Small intestine (tissue), 16 donors: ENCODE measurements at places on chromosomes 13 and 19.

- DNase-seq = no peak
Observed at GRCh38 chr19:2764945-2765344, 18.1 kb downstream of the SGTA start.

DNA sequence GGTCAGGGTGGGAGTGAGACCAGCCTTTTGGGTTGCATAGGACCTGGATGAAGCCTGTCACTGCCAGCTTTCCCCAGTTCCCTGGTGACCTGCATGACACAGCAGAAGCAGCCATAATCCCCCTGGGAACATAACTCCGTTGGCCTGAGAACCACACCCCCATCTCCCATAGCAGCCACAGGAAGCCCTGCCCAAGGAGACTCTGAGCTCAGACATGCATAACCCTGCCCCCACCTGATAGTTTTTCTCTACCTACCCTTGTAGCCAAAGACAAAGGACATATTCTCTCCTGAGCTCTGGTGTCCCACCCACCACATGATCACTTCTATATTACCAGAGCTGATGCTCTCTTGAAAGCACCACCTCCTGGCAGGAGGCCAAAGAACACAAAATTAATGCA is 413.5 kb upstream of the HTR2A start:
- DNase-seq = no peak

GRCh38 chr13:23443878-23444277 is 10.4 kb upstream of the SACS start:
- no peak for DNase-seq

- no peak for DNase-seq
Observed at GRCh38 chr13:91609353-91609752, 210.9 kb downstream of the GPC5 start.
